Placental epithelial cell (primary cell): ENCODE measurements at places on chromosomes 3 and 15. TPM values are rescaled to one million over a fixed set of nuclear protein-coding genes. Genes with fewer than 3 reads are reported as not detected.

The CLEC3B gene
- total RNA-seq, result 1.4 TPM in 1 of 2 replicates, not detected in the other

The NEO1 gene
- total RNA-seq, result 10.6 and 12.6 TPM in 2 replicates

The PIF1 gene
- 1.6 and 3.9 TPM in 2 replicates for total RNA-seq

The CHRM5 gene
- total RNA-seq, result under 0.01 and 0.11 TPM in 2 replicates

The TM4SF1 gene
- total RNA-seq, result 1.2 and 1.8 TPM in 2 replicates

The TMCO5A gene
- total RNA-seq, result not detected in 2 replicates

The SLC24A5 gene
- not detected in 2 replicates for total RNA-seq

The SLC12A1 gene
- total RNA-seq, result not detected in 2 replicates

The FAM43A gene
- total RNA-seq, result 0.22 and 0.39 TPM in 2 replicates

The SPTSSB gene
- total RNA-seq, result not detected in 2 replicates

The WDR93 gene
- 0.11 and 0.39 TPM in 2 replicates for total RNA-seq

The RETNLB gene
- not detected in 2 replicates for total RNA-seq

The CPNE9 gene
- not detected in 2 replicates for total RNA-seq

The CD47 gene
- 49.1 and 57.5 TPM in 2 replicates for total RNA-seq

The PLSCR4 gene
- total RNA-seq, result 11.0 and 11.4 TPM in 2 replicates

The SERINC4 gene
- total RNA-seq, result 0.39 TPM in 1 of 2 replicates, not detected in the other

The FSIP1 gene
- total RNA-seq, result 0.39 and 0.43 TPM in 2 replicates

The RTP1 gene
- not detected in 2 replicates for total RNA-seq

The SETMAR gene
- 12.8 and 23.2 TPM in 2 replicates for total RNA-seq

The HIGD1A gene
- total RNA-seq, result 80.5 and 181 TPM in 2 replicates

The AGBL1 gene
- not detected in 2 replicates for total RNA-seq

The CAMK2N2 gene
- total RNA-seq, result 0.39 TPM in 1 of 2 replicates, not detected in the other

The GPR160 gene
- 0.11 TPM in 1 of 2 replicates, not detected in the other for total RNA-seq

The VEPH1 gene
- total RNA-seq, result 3.9 and 17.1 TPM in 2 replicates

The LDHAL6B gene
- not detected in 2 replicates for total RNA-seq

The CLDN16 gene
- not detected in 2 replicates for total RNA-seq

The WNT7A gene
- total RNA-seq, result 2.0 and 6.8 TPM in 2 replicates

The ERICH6 gene
- 0.33 and 0.39 TPM in 2 replicates for total RNA-seq

The ARRDC4 gene
- 6.1 and 18.8 TPM in 2 replicates for total RNA-seq

The GOLGA6L9 gene
- total RNA-seq, result 0.76 and 1.2 TPM in 2 replicates

The CSTA gene
- total RNA-seq, result 0.22 and 0.39 TPM in 2 replicates
